ENCODE measurements at places on chromosomes 5 and 9. TPM values are rescaled to one million over a fixed set of nuclear protein-coding genes. Genes with fewer than 3 reads are reported as not detected.

- no peak for DNase-seq
Observed at GRCh38 chr5:134018154-134018985, 13.6 kb upstream of the VDAC1 start.

DNA sequence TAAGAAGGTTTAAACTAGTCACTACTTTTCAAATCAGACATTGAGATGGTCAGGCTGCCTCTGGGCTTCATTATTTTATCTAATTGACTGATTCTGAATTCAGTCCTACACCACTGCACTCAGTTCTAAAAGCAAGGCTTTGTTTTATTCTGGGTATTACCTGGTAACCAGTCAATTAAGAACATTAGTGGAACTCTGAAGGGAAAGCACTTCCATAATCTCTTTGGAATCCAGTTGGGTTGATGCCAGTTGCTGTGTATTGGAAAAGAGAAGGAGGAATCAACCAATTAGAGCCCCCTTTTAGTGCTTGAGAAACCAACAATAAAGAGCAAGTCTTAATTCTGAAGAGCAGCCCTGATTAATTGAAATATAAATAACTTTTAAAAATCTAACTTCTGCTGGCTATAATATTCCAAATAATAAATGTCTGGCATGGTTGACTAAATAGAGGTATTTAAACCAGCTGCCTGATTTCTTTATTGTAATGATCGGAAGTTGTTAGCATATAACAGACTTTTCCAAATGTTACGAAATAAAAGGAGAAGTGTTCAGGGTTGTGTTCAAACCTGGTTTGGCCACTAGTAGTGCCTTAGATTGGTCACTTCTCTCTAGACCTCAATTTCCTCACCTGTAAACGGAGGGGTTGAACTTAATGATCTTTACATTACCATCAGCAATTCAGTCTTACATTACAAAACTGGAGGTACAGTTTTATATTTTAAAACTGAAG lies 32.0 kb downstream of the CPEB4 start:
- no peak for DNase-seq

DNA sequence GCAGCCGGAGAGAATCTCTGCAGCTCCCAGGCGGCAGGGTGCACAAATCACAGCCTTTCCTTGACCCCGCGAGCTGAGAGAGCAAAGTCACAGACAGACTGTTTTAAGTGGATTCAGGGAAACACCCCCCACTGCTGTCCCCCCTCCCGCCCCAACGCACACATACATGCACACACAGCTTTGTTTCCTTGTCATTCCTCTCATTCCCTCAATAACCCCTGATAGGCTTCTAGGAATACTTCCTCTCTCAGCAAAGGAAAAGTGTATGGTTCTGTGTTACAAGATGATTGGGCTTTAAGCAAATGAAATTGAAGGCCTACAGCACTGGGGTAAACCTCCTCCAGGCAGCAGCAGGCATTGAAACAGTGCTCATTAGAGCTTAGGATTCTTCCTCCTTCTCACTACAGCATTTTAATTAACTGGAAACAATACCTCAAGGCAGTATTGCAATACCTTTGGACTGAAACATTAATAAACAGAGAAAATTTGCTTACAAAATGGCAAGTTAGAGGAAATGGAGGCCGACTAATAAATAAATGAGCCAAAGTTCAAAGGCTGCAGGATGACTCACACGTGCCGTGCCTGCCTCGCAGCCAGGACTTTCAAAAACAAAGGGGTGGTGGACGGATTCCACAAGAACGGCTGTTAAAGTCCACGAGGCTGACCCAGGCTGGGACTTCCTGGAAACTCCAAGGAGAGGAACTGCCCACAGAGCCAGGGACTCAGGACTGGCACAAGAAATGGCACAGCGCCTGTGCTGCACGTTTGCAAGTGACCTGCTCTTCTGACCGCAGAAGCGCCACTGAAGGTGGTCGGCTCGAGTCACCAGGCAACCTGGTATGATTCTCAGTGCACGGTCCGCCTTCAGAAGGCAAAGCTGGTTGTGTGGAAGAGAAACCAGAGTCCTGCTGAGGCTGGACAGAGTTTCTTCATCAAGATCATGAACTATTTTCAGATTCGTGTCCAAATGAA lies 236.2 kb downstream of the SYK start:
- no peak for DNase-seq

- DNase-seq, result peak; percentile 58
Observed at GRCh38 chr9:113220467-113221002, 542 bp downstream of the FKBP15 start.

- DNase-seq, result no peak
Observed at GRCh38 chr9:109616571-109617120, 118.5 kb upstream of the PTPN3 start.

- no peak for DNase-seq
Observed at GRCh38 chr9:123262338-123262737, 6.0 kb downstream of the STRBP start.

GRCh38 chr5:156354571-156354970 lies 27.6 kb downstream of the SGCD start:
- DNase-seq, result no peak

- no peak for DNase-seq
Observed at GRCh38 chr9:97978371-97979130, 4.6 kb upstream of the ANP32B start.

DNA sequence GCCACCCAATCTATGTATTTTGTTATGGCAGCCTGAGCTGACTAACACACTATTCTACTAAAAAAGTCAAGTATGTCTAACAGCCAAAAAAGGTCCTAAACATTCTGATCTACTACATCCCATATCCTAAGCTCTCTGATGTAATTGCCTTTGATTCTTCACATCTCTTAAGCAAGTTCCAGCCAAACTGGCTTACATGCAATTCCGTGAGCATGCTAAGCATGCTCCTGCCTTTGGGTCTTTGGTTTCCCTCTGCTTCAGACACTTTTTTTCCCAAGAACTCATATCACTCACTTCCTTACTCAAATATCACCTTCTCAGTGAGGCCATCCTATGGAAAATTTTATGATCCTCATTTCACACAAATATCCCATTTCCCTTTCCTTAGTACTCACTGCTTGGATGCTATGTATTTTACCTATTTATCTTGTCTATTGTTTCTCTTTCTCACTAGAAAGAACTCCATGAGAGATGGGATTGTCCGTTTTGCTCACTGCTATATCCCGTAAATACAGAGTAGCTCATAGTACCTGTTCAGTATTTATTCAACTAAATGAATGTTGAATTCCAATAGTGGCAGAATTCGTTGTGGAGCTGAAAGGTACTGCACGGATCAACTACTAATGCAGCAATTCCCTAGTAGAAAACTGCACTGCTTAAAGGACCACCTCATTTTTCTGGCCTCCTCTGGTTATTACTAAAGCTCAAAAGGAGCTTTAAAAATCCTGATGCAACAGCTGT lies 2.3 kb upstream of the SLC12A2 start:
- DNase-seq, result peak; percentile 71

DNA sequence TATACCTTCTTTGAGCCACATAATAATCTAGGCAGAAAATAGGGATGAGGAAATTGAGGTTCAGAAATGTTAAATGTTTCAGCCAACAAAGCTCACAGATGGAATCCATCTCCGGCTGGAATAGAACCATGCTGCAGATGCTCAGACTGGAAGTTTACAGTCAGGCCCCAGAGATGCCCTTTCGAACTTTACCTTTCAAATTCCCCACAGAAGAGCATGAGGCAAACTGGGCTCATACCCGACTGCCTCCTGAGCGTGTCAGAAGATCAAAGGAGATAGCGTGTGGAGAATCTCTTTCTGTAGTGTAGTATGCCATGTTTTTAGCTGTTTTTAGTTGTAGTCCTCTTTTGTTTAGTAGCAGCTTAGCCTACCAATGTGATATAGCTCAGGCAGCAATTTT lies 72.0 kb upstream of the DAP start:
- no peak for DNase-seq

DNA sequence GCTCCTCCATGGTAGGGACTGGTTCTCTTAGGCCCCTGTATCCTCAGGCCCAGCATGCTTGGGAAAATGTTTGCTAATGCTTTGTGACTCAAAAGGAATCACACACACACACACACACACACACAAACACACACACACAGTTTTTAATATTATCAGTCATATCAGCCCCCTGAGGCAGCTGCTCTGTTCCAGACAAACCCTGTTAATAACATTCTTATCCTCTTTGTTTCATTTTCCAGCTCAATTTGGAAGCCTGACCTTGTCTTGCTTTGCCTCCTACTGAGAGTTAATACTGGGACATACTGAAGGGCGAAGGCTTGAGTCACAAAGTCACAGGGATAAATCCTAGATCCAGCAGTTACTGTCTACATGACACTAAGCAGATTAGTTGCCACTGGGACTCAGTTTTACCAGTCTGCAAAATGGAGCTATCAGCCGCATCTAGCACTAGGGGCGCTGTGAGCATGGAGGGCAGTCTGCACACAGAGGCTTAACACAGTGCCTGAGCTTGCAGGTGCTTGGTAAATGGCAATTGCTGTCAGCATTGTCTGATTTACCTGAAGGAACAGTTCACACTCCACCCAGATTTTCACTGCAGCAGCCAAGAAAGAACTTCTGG lies 37.1 kb upstream of the KCNMB1 start:
- peak; percentile 64 for DNase-seq

DNA sequence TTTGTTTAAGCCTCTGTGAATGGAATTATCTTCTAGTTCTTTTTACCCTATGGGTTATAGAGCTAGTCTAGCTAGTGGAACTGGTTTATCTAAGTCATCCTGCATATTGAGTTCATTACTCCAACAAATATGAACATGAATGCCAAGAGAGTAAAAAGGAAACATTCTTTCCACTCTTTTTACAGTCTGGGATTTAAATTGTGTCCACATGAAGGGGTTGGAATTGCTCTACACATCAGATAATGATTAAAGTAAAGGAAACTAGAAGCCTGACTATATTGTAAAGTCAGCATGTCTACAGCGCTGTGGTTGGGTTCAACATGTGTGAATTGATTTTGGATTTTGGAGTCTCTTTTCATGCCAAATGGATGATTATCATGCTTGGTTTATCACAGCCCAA lies 173.1 kb downstream of the CCDC171 start:
- no peak for DNase-seq

DNA sequence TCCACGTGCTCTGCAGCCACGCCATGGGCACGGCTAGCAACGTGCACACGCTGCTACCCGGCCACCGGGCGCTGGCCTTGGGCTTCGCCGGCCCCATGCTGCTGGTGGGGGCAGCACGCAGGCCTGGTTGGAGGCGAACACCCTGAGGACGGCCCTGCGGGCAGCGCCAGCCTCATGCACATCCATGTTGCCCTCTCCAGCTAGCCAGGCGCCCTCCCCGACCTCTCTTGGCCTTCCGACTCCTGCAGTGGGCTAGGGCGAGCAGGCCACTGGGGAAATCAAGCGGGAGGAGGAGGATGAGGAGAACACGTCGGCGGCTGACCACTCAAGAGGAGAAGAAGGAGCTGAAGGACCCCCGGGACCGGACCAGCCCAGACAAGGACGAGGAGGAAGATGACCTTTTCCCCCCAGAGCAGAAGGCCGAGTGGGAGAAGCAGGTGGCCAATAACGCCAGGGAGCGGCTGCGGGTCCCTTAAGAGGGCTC lies 73.3 kb downstream of the INSL6 start:
- no peak for DNase-seq

GRCh38 chr5:68245319-68245718 lies 29.8 kb downstream of the PIK3R1 start:
- DNase-seq, result no peak

DNA sequence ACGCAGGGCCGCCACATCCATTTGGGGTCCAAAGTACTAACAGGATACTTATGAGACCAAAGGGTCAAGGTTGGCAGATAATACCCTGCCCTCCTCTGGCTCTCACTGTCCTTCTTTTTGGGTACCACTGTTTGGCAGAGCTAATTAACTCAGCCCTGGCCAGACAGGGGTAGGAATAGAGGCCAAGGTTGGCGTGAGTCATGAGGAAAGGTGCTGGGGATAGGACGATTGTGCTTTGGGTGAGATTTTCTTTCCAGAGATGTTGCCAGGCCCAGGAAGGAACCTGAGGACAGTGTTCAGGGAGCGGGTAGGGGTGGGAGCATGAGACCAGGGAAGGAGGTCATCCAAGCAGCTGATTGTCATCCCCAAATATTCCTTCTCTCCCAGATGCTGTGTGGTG lies 191.8 kb upstream of the PANK3 start:
- DNase-seq, result no peak

The ZNF462 gene
- total RNA-seq, result not detected

The SLC45A2 gene
- not detected for total RNA-seq

The PAEP gene
- not detected for total RNA-seq

The RGMB gene
- 0.94 TPM for total RNA-seq

The POU5F2 gene
- total RNA-seq, result 3.3 TPM

The ITK gene
- 1.3 TPM for total RNA-seq

The RNF183 gene
- not detected for total RNA-seq

The ELOVL7 gene
- total RNA-seq, result not detected

Measured in Karpas-422 (cell line).